HCT116 (cell line): ENCODE measurements at places on chromosomes 4 and X. TPM values are rescaled to one million over a fixed set of nuclear protein-coding genes. Genes with fewer than 3 reads are reported as not detected.

The IBSP gene
- not detected for total RNA-seq

The PAGE2 gene
- not detected for total RNA-seq

The CFP gene
- total RNA-seq, result 1.3 TPM

The HTR2C gene
- total RNA-seq, result not detected

The CTAG2 gene
- total RNA-seq, result not detected

The TMPRSS11D gene
- not detected for total RNA-seq

The GLRB gene
- not detected for total RNA-seq

The HS3ST1 gene
- total RNA-seq, result 134 TPM

The PABPC4L gene
- total RNA-seq, result not detected

The SLC7A11 gene
- 45.8 TPM for total RNA-seq

- DNase-seq, result no peak
These were observed 55.5 kb downstream of the CLDN22 start for GRCh38 chr4:183264614-183265013.

- no peak for DNase-seq
These were observed 634.2 kb upstream of the NR3C2 start for GRCh38 chr4:149076401-149076800.

DNA sequence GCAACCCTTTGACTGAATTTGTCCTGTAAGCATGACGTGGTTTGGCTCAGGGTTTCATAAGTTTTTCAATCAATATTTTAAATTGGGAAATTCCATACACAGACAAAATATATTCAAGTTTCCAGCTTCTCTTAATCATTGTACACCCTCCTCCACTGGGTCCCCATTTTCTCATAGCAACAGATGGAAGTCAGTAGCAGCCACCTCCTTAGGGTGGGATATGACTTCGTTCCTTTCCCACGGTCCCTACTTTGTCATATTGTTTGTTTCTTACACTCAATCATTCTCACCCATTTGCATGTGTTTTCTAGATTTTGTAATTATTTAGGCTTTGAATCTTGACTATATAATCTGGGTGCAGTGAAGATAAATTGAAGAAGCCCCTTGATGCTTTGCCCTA is 664.5 kb upstream of the IGFBP7 start:
- DNase-seq, result no peak

GRCh38 chr4:189826657-189827056 is 114.0 kb upstream of the FRG1 start:
- DNase-seq, result no peak

GRCh38 chr4:48699475-48699874 is 80.6 kb downstream of the FRYL start:
- peak; percentile 16 for DNase-seq

DNA sequence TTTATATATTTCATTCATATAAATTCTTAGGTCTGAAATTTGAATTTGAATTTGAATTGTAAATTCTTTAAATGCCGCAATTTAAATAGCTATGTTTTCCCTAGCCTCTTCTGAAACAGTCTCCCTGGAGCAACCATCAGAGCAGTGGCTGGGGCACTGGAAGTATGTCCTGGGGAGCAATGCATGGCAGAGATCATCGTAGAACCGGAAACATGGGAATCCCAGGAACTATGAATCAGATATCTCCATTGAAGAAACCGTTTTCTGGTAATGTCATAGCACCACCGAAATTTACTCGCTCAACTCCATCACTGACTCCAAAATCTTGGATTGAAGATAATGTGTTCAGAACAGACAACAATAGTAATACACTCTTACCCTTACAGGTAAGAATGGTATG is 4.9 kb downstream of the CPEB2 start:
- no peak for DNase-seq

GRCh38 chr4:26467724-26468123 is 22.6 kb downstream of the CCKAR start:
- DNase-seq, result no peak

GRCh38 chr4:163858515-163858914 is 364.0 kb downstream of the TMA16 start:
- DNase-seq, result no peak

GRCh38 chr4:139575072-139575471 is 19.1 kb upstream of the SETD7 start:
- DNase-seq, result no peak

DNA sequence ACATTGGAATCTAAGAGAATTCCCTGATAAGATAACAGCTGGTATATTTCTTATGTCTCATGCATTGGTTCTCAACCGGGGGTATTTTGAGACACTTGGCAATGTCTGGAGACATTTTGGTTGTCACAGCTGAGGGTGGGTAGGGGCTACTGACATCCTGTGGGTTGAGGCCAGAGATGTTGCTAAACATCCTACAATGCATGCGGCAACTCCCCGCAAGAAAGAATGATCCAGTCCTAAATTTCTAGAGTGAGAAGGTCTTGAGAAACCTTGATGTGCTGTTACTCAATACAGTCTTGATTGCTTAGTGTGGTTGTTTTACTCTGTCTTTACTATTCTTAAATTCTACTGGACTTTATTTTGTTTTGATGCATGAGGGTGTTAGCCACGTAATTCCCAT is 287.2 kb downstream of the FRMPD4 start:
- no peak for DNase-seq

GRCh38 chr4:138627096-138627495 is 384.9 kb upstream of the SLC7A11 start:
- DNase-seq, result no peak

DNA sequence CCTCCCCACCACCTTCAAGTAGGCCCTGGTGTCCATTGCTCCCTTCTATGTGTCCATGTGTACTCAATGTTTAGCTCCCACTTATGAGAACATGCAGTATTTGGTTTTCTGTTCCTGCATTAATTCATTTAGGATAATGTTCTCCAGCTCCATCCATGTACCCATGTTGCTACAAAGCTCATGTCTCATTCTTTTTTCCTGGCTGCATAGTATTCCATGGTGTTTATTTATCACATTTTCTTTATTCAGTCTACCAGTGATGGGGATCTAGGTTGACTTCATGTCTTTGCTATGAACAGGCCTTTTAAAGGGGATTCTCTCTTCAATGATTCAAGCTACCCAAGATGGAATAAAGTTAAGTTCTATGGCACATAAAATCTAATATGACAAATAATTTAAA is 119.6 kb downstream of the PPP3CA start:
- DNase-seq, result no peak

- DNase-seq, result no peak
These were observed 405.9 kb upstream of the PITX2 start for GRCh38 chr4:111028795-111029194.

DNA sequence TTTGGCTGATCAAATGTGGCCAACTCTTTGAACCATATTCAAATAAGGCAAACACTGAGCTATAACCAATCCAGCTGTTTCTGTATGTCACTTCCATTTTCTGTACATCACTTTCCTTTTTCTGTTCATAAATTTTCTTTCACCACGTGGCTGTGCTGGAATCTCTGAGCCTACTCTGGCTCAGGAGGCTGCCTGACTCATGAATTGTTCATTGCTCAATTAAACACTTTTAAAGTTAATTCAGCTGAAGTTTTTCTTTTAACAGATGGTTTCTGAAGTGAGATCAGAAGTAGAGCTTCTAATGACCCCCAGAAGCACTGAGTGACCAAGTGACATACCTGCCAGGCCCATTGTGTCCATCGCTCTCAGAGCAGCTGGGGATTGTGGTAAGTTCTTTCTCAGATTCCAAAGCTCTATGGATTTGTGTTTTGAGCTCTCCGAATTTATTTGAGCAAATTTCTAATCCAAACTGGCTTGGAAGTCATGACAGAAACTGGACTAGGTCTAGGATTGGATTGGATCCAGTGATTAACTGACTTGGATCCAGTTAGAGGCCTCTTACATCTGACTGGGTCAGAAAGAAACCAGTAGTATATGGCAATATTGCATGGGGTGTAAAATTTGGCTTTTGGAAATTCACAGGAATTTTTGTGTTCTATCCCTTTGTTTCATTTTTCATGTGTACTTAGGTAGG is 121.2 kb upstream of the BANK1 start:
- no peak for DNase-seq

DNA sequence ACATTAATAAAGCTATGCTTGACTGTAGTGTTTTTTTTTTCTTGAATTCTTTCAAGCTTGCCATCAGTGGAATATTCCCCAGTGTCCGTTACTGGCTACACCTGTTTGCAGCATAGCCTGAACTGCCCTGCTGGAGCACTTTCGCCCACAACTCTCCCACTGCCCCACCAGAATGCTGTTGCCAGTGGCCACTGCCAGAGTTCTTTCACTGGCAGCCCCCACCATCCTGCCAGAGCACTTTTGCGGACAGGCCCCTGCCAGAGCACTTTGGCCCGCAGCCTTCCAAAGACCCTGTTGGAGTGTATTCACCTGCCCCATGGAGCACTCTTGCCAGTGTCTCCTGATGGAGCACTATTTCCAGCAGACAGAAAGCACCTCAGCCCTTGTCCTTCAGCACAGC is 452.3 kb upstream of the GRID2 start:
- no peak for DNase-seq

DNA sequence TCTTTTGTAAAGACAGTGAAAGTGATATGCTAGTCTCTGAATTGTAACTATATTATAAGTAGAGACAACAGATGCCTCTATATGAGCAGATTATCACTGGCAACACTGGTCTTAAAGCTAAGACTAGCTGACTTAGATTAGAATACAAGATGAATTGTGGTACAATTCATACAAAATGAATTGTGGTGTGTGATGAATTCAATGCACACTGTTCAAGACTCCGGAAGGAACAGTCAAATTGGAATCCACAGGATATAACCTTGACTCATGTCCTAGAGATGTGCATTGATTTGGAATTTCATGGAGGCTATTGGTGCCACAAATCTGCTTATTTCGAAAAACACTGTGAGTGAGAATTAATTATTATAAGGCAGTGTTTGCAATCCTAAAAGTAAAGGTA is 701.8 kb downstream of the PCDH7 start:
- DNase-seq, result no peak

- peak; percentile 34 for DNase-seq
These were observed 115.2 kb upstream of the LNX1 start for GRCh38 chr4:53706422-53707032.

DNA sequence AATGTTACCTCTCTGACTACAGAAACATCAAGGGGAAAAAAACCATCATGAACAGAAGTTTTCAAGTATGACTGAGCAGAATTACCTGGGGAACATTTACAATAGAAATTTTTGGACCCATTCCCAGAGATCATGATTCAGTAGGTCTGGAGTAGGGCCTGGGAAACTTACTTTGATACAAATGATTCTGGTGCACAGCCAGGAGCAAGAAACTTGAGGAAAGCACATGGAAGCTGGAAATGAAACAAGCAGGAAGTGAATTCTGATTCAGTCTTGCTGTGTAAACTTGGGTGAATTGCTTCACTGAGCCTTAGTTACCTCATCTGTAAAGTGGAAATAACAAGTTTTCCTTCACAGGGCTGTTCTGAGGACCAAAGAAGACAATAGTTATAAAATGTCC is 192.5 kb upstream of the TAPT1 start:
- DNase-seq, result no peak
